Activated CD8-positive, alpha-beta memory T cell treated with anti-CD3 and anti-CD28 coated beads for 1 hour (primary cell): ENCODE measurements at places on chromosomes 2 and 18.

DNA sequence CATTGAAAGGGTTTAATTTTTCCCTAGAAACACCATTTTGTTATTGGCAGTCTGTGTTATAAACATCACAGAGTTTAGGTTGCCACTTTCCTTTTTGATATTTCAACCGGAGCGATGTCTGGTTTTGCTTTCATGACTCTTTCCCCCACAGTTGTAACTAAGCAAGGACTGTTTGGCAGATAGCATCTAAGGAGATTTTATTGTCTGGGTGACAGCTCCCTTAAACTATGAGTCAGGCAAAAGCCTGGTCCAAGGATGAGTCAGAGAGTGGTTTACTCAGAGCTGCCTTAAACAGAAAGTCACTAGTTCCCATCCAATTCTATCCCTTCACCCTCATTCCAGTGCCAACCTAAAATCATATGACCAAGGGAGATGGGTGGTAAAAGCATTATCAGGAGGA is 341.6 kb upstream of the VWC2L start:
- no peak for DNase-seq

DNA sequence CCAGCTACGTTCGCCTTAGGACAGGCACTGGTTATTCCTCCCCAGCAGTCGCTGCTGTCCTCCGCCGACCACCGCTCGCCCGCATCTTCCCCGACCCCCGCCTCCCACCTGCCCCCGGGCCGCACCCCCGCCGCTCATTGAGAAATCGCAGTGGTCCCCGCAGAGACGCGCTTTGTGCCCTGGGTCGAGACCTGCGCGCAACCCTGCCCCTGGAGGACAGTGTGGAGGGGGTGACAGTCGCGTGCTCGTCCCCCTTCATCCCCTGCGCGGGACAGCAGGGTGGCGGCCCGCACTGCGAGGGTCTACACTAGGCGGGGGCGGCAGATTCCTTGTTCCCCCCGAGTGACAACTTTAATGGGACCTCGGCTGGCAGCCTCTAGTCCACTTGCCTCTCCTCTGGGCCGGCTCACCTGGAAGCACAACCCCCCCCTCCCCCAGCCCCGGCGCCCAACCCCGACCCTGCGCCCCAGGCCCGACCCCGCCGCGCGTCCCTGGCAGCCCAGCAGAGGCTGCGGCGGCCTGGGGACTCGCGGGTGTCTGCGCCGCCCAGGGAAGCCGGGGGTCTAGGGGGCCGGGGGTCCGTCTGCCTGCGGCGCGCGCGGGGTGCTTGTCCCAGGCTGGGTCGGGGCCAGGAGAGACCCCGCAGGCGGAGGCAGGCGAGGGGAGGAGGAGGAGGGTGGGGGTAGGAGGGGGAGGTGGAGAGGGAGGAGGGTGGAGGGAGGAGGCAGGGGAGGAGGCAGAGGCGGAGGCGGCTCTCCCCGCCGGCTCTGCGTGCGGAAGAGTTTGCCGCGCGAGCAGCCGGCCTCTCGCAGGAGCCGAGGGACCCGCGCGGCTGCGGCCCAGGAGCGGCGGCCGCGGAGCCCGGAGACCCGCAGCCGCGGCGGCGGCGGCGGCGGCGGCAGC is at the start of gene NPAS2:
Gene NPAS2 (plus strand): TSS at position 770 of the 903 bp plus-strand sequence. CDS start 84,616 bp downstream, outside the sequence.
- no peak for DNase-seq

- DNase-seq = no peak
Measured at GRCh38 chr2:233442028-233442310, 87.7 kb downstream of the DGKD start.

DNA sequence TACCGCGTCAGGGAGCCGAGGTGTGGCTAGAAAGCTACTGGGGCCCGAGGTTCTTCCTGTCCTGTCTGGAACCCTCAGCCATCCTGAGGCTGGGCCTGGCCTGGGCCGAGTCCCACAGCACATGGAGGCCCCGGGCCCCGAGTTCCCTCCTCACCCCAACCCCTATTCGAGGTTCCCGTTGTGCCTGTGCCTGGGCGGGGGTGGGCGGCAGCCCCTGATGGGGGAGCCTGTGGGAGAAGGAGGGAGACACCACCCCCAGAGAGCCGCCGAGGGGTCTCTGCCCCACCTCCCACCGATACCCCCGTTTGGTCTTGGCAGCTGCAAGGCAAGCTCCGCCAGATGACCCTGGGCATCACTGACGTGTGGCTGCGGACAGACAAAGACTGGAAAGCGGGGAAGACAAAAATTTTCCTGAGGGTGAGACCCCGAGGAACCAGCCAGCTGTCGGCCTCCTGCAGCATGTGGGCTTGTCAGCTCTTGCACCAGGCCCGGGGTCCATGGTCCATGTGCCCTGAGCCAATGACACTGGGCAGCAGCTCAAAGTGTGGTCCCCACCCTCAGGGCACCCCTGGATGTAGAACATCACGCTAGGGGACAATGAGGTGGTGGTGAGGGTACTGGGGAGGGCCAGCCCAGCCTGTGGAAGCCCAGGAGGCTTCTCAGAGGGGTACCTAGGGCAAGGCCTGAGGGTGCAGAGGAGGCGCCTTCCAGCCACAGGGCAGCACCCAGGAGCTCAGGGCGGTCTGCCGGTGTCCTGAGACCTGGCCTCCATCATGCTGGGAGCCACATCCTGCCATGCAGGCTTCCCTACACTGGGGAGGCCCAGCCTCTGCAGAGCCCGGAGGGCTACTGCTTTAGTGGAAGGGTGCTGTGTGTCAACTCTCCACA is 52.5 kb upstream of the GPR17 start:
- no peak for DNase-seq

- no peak for DNase-seq
Measured at GRCh38 chr2:215874418-215874817, 138.9 kb downstream of the MREG start.

DNA sequence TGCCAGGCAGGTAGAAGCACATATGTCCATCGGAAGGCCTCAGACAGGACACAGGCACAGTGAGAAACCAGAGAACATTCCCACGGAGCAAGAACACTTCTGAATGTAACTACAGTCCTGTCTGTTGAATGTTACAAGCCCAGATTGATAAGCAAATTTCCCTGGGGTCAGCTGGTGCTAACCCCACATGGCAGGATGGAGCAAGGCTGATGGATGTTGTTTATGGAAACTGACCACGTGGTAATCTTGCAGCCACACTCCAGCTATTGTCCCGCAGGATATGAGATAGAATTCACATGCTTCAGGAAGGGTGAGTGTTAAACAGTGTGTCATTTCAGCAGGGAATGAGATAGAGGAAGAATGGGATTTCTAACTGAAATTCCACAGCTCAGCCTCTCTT is 138.8 kb upstream of the COPS8 start:
- no peak for DNase-seq

- no peak for DNase-seq
Measured at GRCh38 chr2:10204326-10205161, 82.0 kb downstream of the RRM2 start.

GRCh38 chr2:181660181-181660580 is 3.3 kb upstream of the CERKL start:
- DNase-seq = no peak

DNA sequence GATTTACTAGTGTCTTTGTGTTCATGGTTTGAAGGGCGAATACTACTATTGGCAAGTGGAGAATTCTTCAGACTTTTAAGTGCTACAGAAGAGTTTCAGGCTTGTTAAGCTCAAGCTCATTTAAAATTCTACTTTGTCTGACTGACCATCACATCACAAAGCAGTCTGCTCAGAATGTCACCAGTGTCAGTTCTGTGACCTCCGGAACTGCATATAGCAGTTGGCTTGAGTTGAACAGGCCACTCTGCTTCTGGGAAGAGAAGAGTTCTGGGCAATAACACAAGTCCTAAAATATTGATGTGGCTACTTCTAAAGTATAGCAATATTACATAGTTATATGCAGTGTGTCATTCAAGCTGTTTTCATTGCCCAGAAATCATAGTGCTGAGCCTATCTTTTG is 245.0 kb upstream of the BOD1L2 start:
- DNase-seq = no peak

- no peak for DNase-seq
Measured at GRCh38 chr2:211055438-211055837, 499.0 kb downstream of the CPS1 start.

GRCh38 chr2:235045336-235045972 is 93.6 kb downstream of the SH3BP4 start:
- no peak for DNase-seq

DNA sequence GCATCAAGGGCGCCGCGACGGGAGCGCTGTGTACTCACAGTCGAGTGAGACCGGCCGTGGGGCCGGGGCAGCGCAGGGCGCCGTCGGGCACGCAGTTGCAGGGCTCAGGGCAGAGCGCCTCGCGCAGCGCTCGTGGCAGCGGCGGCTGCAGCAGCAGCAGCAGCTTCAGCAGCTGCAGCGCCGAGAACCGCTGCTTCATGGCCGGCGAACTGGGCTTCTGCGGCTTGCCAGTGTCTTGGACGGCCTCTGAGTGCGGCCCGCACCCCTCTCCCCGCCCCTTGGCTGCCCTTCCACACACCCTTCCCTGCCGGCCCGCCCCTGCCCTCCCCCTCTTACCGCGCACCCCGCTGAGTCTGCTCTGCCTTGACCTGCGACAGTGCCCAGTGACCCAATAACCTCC is at the start of gene LHCGR:
Gene LHCGR (minus strand): TSS at position 252 of the 400 bp plus-strand sequence. CDS start 53 bp downstream, at position 199.
- no peak for DNase-seq

DNA sequence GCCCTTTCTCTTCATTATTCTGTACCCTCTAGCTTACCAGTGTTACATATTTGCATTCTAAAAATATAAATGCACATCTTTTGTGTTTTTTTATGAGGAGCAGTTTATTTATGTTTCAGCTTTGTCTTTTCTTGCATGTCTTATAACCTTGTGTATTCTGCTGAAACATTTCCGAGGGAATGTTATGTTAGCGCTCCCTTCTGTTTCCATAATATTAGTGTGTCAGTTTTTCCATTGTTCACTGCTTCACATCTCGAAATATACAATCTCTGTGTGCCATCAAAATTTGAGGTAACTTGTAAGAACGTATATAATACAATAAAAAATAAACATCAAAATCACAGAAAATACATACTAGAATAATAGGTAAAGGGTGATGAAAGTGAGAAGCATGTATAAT is 153.3 kb downstream of the PKP4 start:
- no peak for DNase-seq

GRCh38 chr2:227829337-227829736 is 15.7 kb downstream of the CCL20 start:
- DNase-seq = no peak

GRCh38 chr2:200028998-200029397 is 73.6 kb downstream of the MAIP1 start:
- DNase-seq = no peak

- DNase-seq = peak; percentile 23
Measured at GRCh38 chr2:158024288-158024898, 77.3 kb upstream of the UPP2 start.

- DNase-seq = no peak
Measured at GRCh38 chr2:158189526-158189925, 87.8 kb downstream of the UPP2 start.

DNA sequence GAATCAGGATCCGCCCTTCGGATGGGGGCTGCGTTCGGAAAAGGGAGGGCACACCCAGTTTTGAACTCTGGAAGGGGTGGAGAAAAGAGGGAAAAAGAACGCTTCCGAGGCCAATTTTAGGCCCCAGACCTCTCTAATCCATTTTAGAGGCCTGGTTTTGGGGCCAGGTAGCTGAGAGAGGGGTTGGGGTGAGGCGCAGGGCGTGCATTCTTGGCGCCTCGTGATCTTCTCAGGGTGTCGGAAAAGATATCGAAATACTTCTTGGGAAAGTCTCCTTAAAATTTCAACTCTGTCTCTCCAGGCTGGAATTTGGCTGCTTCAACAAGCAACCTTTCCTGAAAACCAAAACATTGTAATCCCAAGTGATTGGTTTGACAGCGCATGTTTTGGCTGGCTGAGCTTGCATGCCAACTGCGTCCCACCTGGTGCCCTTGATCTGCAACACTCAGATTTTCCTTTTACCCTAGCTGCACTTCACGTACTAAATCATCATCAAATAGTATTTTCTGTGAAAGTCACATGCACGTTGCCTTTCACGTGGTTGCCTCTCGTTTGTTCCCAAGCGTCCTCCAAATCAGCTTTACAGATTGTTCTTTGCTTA is 864 bp upstream of the XPO1 start:
- DNase-seq = peak; percentile 2

DNA sequence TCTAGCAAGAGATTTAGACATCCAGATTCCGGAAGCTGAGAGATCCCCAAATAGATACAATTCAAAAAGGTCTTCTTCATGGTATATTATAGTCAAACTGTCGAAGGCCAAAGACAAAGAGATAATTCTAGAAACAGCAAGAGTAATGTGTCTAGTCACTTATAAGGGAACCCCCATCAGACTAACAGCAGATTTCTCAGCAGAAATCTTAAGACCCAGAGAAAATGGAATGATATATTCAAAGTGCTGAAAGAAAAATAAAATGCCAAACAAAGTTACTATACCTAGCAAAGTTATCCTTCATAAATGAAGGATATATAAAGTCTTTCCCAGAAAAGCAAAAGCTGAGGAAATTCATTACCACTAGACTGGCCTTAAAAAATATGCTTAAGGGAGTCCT is 36.1 kb upstream of the PAX3 start:
- DNase-seq = no peak

DNA sequence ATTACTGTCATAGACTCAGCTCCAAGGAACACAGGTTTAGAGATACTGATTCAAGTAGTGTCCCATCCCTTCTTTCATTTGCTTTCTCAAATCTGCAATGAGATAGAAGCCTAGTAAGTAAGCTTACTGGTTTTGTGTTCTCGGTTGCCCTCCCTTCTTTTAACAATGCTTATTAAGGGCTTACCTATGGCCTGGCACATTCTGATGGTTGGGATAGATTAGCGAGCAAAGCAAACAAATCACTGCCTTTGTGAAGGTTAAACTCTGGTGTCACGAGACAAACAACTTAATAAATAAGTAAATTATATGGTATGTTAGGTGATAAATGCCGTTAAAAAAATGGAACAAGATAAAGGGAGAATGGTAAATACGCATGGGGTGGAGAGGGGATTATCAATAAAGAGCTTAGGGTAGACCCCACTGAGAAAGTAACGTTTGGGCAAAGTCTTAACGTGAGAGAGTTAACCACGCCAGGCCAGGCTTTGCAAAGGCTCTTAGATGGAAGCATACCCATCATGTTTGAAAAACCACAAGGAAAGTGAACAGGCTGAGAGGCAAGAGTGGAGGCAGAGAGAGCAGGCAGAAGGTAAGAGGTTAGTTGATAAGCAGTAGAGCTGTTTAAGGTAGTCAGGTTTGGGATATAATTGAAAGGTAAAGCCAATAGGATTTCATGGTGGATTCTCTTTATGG is 31.0 kb downstream of the EIF2AK3 start:
- DNase-seq = no peak

- DNase-seq = no peak
Measured at GRCh38 chr2:223868005-223868404, 30.6 kb upstream of the AP1S3 start.

GRCh38 chr2:28751956-28752630 is 463 bp downstream of the PPP1CB start:
- DNase-seq = peak; percentile 3

- no peak for DNase-seq
Measured at GRCh38 chr2:38146907-38147307, 71.0 kb upstream of the CYP1B1 start.

GRCh38 chr2:133509777-133510176 is 58.5 kb downstream of the NCKAP5 start:
- DNase-seq = no peak

- no peak for DNase-seq
Measured at GRCh38 chr2:205970348-205970747, 115.6 kb downstream of the INO80D start.
